ENCODE measurements at places on chromosomes 2 and 18.

DNA sequence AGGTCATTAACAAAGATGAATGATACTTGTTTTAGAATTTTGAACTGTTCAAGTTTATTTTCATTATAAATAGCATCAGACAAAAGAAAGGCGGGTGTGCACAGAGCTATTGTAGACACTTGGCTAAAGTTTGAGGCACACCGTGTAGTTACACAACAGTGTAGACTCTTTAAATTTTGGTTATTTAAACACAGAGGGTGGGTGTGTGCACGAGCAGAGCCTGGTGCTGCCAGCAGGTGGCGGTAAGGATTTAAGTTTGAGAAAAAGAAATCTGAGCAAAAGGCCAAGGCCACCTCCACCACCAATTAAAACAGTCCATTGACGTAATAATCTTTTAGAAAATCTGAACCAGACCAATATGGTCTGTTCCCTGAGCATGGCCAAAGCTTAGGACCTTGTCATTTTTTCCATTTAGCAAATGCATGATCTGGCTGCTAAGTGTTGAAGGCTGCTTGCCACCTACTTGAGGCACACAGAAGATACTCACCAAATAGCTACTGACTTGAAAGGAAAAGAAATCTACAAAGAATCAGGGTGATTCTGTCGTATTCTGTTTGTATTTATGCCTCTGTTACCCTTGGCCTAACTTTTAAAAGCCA lies 14.3 kb downstream of the COPS7B start:
- DNase-seq: no peak

GRCh38 chr2:12861344-12861930 lies 144.7 kb downstream of the TRIB2 start:
- DNase-seq: no peak

- DNase-seq: no peak
Observed at GRCh38 chr2:128466376-128466775, 147.7 kb upstream of the HS6ST1 start.

DNA sequence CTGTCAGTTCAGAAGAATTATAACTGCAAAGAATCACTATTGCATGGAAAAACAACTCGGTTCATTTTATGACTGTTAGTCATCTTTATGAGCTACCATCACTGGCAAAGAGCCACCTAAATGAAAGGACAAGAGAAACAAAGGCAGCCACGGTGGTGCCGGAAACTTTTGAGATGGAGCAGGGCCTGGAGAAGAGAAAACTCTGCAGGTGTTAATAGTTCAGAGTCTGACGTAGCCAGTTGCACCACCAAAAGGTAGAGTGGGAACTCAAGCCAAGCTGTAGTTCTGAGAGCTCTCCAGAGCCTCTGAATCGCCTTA lies 110.9 kb downstream of the FTCDNL1 start:
- no peak for DNase-seq

DNA sequence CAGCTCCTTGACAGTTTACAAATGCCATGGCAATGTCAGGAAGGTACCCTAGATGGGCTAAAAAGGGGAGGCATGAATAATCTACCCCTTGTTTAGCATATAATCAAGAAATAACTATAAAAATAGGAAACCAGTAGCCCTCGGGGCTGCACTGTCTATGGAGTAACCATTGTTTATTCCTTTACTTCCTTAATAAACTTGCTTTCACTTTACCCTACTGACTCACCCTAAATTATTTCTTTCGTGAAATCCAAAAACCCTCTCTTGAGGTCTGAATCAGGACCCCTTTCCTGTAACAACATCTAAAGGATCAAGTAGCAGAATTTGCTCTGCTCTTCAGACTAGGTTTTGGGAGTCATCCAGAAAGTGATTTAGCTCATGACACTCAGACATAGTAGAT lies 43.7 kb downstream of the CD8B2 start:
- DNase-seq: no peak

All from stimulated activated CD8-positive, alpha-beta memory T cell treated with anti-CD3 and anti-CD28 coated beads, Interleukin-4, amount 100 ng/mL, for 1 hour (primary cell).